GM04504 (cell line): ENCODE measurements at places on chromosomes 13 and 19.

GRCh38 chr13:87889254-87889653 lies 218.1 kb downstream of the SLITRK5 start:
- no peak for DNase-seq

DNA sequence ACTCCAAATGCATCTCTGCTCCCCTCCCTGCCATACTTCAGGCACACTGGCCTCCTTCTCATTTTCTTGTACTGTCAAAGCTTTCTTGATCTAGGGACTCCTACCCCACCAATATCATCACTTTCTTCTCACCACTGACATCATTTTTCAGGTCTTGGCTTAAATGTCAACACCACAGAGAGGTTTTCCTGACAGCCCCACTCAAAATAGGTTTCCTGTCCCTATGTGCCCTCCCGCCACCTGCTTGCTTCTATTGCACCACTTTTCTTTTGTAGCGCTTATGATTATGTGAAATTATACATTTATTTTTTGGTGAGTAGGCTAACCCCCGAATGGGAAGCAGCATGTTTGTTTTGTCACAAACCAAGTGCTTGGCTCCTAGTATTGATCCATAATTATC lies 164.6 kb downstream of the NDFIP2 start:
- no peak for DNase-seq

DNA sequence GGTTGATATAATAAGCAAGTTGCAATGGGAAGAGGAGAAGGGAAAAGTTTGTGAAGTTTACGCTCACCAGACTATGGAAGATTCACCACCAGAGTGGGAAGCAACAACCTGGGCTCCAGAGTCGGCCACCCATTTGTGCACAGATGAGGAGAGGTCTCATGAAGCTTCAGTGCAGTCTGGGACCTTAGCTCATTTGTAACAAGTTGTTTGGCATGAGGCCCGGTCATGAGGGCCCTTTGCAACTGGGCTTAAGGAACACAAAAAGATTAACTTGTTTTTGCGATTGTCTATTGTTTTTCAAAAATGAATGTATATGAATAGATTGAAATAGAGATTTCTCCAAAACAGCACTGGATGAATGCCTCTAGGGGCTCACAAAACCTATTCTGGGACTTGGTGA lies 94.2 kb downstream of the ZNF737 start:
- DNase-seq = no peak

DNA sequence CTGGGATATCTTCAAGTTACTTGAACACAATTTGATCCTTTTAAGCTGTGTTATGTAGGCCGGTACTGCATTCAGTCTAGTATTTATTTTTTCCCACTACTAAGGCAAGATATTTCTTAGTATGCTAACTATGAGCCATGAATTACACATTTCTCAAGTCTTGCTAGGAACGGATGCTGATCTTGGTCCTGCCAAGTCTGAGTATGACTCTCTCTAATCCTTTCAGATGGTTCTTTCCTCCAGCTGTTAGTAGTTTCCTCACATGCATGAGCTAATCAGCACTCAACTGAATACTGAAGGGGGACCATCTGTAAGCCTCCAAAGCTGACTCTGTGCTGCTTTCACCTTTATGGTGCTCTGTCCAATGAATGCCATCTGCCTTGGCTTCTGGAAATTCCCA lies 460.3 kb downstream of the KCTD12 start:
- DNase-seq = peak; percentile 35

DNA sequence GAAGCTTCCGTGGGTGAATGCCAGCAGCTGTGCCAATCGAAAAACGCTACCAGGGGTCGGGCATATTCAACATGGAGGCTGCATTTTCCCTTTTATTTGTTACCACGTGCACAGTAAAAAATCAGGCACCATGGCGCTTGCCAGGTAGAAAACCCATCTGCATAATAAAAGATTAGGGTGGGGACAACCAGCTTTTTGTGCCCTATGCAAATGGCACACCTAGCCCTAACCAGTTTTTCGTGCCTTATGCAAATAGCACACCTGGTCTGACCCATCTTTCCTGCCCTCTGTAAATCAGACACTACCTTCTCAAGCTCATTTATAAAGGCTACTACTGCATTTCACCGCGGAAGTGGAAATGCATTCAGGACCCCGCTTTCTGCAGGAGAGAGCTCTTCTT lies 62.1 kb upstream of the FREM2 start:
- DNase-seq = no peak

DNA sequence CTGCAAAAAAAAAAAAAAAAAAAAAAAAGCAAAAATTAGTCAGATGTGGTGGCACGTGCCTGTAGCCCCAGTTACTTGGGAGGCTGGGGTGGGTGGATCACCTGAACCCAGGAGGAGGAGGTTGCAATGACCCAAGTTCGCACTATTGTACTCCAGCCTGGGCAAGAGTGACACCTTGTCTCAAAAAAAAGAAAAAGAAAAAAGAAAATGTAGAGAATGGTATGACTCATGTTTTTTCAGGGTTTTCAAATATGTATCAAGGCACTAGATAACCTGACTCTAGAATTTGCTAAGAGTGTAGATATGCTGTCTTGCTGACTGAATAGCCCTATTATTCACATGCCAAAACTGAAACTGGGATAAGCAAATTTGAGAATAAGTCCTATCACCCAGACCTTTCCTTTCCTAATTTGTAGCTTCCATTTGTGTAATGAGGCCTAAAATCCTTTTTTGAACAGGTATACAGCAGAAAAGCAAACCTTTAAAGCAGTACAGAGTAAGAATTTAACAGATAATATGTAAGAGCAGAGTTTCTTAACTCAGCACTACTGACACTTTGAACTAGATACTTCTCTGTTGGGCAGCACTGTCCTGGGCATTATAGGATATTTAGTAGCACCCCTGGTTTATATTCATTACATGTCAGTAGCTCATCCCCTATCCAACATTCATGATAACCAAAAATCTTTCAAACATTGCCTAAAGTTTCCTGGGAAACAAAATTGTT lies 108.6 kb downstream of the ELF1 start:
- DNase-seq = no peak

GRCh38 chr19:2538096-2538757 lies 62.3 kb downstream of the GADD45B start:
- DNase-seq = no peak

DNA sequence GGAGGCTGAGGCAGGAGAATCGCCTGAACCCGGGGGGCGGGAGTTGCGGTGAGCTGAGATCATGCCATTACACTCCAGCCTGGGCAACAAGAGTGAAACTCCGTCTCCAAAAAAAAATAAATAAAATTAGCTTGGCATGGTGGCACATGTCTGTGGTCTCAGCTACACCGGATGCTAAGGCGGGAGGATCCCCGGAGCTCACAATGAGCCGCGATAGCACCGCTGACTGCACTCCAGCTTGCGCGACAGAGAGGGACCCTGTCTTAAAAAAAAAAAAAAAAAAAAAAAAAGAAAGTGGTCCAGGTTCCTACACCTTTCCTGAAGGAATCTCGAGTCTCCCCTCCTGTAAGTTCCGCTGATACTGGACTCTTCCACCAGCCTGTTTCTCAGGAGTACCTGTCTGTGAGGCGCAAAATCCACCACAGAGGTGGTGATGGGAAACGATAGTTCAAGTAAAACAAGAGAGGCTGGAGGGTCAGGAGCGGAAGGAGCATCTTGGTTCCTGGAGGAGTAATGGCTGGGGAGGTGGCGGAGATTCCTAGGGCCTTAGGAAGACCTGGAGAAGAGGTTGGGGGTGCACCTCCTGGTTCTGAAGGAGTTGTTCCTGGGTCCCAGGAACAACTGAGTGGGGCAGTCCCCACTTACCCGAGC lies 471 bp downstream of the FUT1 start:
- no peak for DNase-seq

GRCh38 chr13:35741657-35742056 lies 265.2 kb upstream of the MAB21L1 start:
- DNase-seq = no peak

- DNase-seq = no peak
Measured at GRCh38 chr13:42633495-42633894, 59.5 kb downstream of the TNFSF11 start.

DNA sequence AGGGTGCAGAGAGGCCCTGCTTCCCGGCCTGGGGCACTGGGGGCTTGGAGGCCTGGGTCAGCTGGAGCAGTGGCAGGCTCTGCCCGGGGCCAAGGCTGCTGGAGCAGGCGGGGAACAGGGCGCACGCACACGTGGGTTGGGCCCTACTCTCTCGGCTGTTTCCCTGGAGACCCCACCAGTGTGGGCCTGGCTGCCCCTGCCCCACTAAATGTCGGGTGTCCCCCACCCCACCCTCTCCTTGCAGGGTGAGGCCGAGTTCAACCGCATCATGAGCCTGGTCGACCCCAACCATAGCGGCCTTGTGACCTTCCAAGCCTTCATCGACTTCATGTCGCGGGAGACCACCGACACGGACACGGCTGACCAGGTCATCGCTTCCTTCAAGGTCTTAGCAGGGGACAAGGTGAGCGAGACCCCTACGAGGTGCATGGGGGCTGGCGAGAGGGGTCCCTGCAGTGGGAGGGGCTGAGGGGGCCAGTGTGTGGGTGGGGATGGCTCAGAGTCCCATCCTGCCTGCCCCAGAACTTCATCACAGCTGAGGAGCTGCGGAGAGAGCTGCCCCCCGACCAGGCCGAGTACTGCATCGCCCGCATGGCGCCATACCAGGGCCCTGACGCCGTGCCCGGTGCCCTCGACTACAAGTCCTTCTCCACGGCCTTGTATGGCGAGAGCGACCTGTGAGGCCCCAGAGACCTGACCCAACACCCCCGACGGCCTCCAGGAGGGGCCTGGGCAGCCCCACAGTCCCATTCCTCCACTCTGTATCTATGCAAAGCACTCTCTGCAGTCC lies 15.3 kb downstream of the CAPN12 start:
- DNase-seq = no peak

DNA sequence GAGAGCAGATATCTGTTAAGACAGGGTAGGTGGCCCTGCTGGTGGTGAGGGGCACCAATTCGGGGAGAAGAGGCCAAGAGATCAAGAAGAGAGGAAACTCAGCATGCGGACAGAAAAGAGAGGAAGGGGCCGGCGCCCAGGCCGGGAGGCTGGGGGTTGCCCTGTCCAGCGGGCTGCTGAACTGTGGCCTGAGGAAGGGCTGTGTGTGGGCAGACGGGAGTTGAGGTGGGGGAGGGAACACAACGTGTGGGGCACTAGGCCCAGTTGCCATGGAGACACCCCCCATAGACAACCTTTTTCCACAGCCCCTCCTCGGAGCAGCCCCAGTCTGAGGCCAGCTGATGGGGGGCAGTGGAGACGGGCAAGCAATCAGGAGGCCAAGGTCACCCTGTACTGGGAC lies 2.5 kb upstream of the CACNG8 start:
- no peak for DNase-seq

- DNase-seq = no peak
Measured at GRCh38 chr19:14142262-14143190, 6.1 kb upstream of the ASF1B start.

DNA sequence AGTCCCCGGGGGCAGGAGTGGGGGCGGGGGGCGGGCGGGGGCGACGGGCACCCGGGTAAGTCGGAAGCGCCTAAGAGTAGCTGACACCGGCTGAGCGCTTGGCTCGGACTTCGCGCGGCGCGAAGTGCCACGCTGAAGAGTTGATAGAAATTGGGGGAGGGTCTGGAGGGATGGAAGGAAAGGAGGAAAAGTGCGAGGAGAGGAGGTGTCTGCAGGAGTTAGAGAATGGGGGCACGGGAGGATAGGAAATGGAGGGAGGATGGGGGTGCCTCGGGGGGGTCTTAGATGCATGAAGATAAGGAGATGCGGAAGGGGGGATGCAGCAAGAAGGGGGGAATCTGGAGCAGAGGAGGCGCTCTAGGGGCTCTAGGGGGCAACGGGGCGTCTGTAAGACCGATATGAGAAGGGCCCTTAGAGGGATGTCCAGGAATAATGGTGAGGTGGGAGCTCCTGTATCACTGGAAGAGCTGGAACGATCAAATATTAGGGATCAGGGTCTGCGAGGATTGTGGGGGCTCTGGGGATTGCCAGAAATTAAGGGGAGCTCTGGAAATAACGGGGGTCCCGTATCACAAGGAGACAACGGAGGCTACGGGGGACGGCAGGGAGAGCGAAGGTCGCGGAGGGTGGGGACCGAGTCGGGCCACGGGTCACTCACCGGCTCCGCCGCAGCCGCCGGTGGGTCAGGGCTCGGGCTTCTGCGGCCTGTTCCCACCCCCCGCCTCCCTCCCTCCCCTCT lies at the start of gene MYPOP:
MYPOP (minus strand) TSS at position 702 of the 739 bp plus-strand sequence. CDS start 840 bp downstream, outside the sequence.
- no peak for DNase-seq

GRCh38 chr19:8607386-8607785 lies 3.1 kb downstream of the ADAMTS10 start:
- DNase-seq = no peak

DNA sequence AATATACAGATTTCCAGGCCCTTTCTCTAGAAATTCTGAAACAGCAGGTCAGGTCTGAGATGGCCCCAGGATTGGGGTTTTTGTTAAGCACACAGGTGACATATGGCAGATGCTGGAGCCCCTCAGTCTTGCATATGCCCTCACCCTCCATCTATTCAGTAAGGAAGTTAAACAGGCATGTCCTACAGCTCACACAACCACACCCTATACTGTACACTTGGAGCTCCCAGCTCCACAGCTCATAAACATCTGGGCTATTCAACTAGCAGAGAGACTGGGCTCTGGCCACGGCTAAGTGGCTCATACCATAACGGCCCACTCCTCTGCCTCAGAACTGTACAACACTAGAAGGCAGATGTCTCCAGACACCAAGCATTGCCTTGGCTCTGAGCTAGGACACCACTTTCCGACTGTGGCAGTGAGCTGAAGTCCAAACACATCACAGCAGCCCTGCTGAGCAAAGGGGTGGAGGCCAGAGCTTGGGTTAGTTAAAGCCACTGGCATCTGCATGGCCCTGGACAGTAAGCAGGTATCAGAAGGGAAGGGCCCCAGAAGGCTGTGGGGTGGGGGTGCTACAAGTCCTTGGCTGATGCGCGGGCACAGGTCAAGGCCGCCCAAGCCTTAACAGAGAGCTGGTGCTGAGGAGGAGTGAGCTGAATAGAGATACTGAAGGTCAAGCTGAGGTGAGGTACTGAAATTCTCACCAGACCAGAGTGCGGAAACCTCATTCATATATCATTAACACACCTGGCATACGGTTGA lies 79.1 kb downstream of the ABCC4 start:
- no peak for DNase-seq

DNA sequence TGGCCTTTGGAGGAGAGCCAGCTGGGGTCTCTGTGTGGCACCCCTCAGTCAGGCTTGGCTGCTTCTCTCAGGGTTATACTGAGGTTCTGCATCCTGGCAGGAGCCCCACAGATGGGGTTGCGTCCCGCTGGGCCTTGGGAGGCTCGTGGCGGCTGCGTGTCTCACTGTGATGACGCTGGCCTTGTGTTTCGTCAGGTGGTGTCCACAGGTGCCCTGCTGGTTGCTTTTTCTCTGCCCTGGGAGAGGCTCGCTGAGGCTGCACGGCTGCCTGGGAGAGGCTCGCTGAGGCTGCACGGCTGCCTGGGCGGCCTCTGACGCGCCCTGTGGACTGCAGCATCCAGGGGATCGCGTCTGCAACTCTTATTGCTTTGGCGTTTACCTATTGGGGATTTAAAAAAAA lies 15.4 kb downstream of the DOT1L start:
- DNase-seq = no peak
